ENCODE measurements at places on chromosomes 2 and 18.

GRCh38 chr2:112077814-112078213, 22.7 kb downstream of the TMEM87B start:
- no peak for DNase-seq

- no peak for DNase-seq
Observed at GRCh38 chr2:63009490-63009889, 41.1 kb upstream of the OTX1 start.

DNA sequence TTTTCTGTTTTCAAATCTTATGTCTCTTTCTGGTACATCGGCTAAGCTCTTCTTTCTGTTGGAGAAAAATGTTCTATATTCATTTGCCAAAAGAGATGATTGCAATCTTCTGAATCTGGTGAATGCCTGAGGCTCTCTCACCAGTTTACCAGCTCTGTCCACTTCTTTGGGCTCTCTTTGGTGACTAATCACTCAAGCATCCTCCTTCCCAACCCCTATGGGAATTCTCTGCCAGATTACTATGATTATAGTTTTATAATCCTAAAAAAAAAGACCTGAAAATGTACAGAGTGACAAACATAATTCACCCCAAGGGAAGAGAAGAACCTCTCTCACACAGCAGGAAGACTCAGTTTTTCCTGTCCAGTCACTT, 187.3 kb downstream of the CAMKMT start:
- DNase-seq, result no peak

DNA sequence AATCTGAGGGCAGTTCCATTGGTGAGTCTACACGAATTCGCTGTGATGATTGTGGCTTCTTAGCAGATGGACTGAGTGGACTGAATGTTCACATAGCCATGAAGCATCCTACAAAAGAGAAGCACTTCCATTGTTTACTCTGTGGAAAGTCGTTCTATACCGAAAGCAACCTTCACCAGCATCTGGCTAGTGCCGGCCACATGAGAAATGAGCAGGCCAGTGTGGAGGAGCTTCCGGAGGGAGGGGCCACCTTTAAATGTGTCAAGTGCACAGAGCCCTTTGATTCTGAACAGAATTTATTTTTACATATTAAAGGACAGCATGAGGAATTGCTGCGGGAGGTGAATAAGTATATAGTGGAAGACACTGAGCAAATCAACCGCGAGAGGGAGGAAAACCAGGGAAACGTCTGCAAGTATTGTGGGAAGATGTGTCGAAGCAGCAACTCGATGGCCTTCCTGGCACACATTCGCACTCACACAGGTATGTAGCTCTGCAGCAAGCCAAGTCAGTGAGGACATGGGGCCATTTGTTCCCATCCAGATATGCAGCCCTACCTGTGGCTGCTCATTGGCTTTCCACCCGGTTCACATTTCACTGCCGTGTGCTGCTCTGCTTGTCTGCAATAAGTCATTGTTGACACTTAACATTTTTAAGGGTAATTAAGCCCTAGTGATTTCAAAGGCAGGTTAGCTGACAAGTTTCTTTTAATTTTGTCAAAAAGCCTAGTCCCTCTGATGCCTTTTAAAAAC, 37.7 kb downstream of the ZNF407 start:
- no peak for DNase-seq

GRCh38 chr18:23263551-23264235, 128.4 kb downstream of the CABLES1 start:
- no peak for DNase-seq

All from right renal pelvis (tissue), 4 donors.